ENCODE measurements at places on chromosomes 2 and 18.

DNA sequence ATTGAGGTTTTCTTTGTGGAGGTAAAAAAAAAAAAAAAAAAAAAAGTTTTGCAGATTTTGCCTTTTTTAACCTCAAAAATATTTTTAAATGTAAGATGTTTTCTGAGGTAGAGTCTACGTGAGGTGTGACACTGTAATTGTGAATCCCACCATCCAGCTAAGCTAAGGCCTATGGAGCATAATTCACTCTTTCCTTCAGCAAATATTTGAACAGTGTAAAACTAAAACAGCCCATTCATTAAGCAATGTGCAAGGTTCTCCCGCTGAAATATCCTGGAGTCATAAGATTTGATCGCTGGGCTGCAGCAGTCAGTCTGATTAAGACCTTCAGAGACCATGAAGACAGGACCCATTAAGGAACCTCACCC lies 105.1 kb downstream of the HNRNPLL start:
- DNase-seq: no peak

DNA sequence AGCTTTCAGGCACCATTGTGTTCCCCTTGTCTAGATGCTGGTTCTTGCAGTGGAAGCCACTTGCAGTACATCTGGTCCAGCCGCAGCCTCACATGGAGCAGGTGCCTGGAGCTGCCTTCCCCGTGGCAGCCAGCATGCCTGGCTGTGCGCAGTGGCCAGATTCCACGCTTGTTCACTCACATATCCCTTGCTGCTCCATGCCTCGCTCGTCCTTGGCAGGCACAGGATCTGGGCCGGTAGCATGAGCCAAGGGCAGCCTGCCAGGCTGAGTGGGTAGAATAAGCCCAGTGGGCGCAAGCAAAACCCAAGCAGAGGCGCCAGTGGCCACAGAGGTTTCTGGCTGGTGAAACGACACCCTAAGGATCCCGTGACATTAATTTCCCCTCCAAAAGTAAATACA lies 20.6 kb downstream of the TMX3 start:
- DNase-seq: peak; percentile 35

- no peak for DNase-seq
These were observed 74.0 kb upstream of the TEX51 start for GRCh38 chr2:126824663-126825062.

DNA sequence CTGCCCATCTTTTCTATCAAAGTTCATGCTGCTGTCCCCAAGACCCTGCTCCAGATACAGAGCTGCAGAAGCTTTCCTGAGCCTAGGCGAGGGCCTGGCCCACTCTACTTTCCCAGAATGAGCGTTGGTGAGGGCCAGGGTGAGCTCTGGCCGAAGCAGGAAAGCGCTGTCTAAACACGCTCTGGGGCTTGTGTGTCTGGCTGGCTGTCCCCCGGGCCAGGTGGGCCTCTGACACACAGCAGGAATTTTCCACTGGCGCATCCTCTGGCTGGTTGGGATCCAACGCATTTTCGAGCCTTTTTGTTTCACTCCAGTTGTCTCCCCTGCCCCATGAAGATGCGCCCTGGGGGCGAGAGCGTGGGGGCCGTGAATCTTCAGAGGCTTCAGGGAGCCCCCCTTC lies 17.8 kb upstream of the KCNK3 start:
- DNase-seq: no peak

DNA sequence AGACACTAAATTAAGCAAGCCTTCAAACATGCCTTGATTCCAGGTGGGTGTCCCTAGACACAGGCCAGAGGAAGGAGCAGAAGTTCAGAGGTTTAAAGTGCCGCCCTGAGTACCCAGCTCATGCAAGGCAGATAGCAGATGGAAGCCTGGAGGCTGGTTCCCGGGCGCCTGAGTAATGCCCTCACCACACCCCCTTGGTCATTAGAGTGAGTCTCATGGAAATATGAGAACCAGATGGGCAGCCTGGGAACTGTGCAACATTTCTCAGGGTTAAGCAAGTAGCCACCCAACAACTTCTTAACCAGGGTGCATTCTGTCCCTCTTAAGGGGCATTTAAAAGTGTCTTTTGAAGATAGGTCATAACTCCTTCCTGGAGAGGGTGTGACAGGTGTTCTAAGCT lies 44.1 kb downstream of the TGFA start:
- no peak for DNase-seq

DNA sequence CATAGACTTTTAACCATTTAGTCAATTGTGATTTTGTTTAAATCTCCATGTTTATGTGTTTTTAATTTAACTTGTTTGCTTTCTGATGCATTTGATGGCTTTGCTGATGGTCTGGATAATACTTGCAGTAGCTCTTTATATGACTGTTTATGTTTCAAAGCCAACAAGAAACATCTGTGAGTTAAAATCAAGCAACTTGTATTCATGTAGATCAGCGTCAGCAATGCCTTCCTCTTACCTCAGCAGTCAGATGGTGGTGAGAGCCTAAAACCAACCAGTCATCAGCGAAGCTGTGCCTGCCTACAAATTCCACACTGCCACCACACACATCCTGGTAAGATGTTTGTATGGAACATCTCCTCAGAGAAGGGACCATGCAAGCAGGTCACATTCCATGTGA lies 231.9 kb downstream of the PTGR3 start:
- no peak for DNase-seq

DNA sequence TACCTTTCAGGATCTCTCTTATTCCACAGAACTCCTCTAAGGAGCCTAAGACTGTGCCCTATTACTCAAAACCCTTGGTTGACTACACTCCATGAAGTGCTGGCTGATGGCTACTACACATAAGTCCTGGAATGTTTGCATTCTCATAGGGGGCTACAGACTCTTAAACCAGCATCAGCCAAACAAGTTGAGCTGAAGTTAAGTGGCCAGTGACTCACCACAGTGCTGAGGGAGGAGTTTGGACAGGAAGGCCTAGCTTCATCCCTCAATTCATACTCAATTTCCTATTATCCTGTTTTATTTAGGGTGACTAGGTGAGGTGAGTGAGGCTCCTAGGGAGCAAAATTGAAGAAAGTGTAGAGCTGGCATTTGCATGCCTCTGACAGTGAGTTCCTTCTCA lies 246.7 kb downstream of the SMAD2 start:
- DNase-seq: no peak

GRCh38 chr2:44529448-44529847 lies 167.7 kb downstream of the CAMKMT start:
- no peak for DNase-seq

DNA sequence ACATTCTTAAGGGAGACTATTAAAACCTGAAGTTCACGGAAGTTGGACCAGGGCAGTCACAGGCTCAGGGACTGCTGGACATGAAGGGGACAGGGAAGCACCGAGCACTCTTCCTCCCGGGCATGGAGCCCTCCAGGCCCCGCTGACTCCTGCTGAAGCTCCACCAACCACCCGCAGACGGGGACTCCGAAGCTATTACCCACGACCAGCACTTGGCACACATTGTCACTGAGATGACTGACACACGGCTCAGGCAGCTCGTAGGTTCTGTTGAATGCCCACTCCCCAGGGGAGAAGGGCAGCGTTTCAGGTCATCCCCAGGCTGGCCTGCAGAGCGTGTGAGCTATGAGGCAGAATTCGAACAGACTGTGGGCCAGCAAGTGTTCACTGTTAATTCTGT lies 234.8 kb downstream of the NDUFA10 start:
- DNase-seq: no peak

GRCh38 chr2:140502951-140503630 lies 1627.7 kb downstream of the LRP1B start:
- DNase-seq: no peak

DNA sequence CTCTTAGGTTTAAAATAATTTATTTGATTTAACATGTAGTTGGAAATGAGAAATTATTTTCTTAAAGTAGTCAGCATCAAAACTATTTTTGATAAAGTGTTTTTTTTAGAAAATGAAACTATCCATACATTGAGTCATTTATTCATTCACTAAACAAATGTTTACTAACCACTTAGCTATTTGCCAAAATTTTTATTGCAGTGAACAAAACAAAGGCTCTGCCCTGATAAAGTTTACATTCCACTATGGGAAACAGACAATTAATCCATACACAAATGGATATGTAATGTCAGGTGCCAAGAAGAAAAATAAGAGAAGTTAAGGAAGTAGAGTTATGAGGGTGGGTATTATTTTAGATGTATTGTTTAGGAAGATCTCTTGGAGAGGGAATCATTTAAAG lies 19.1 kb upstream of the CCDC178 start:
- DNase-seq: no peak

GRCh38 chr2:219155054-219155644 lies 5.5 kb downstream of the NHEJ1 start:
- peak; percentile 87 for DNase-seq

DNA sequence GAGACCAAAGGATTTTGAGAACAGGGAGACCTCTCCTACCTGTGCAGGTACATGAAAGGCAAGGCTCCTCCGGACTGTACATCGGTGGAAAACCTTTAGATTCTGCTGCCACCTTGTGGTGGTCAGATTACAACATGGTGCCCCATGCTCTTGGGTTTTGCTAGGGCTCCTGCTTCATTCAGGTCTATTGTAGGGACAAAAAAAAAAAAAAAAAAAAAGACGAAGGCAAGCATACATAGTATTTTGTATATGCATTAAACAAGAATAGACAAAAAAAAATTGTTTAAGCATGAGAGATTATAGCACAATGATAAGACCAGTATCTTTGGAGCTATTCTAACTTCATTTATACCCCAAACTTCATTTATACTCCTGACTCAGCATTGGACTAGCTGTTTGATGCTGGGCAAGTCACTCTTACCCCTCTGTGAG lies 27.4 kb upstream of the SPR start:
- peak; percentile 78 for DNase-seq

DNA sequence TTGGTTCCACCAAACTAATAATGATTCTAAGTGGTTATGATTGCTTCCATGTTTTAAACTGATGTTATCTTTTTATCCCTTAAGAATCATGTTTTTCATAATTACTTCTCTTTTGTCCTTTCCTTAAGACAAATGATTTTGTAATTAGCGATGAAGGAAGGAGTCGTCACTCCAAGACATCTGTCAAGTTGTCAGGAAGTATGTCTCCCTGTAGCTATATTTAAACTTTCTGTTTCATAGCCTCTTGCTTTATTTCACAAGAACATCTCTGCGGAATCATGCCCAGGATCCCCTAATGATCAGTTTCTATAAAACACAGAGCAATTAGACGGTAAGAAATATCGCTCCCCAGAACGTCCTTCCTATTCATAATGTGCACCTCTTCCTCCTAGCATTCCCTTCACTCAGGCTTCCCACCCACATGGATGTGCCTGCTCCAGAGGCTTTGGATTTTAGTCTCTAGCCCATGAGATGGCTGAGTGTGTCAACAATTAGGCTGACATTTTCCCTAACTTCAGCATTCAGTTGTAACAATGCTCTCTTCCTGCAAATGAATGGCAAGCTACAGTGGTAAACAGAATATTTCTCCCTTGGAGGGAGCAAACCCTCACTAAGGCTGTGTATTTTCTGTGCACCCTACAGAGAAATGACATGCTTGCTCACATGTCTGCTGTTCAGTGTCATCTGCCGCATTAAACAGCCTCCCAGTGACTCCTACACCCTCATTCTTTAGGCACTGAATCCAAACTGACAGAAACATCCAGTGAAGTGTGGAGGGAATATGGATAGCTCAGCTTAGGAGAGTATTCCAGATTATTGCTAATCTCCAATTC lies 879.6 kb upstream of the CELF4 start:
- no peak for DNase-seq

- DNase-seq: peak; percentile 25
These were observed 148.2 kb upstream of the GLI2 start for GRCh38 chr2:120587279-120587996.

DNA sequence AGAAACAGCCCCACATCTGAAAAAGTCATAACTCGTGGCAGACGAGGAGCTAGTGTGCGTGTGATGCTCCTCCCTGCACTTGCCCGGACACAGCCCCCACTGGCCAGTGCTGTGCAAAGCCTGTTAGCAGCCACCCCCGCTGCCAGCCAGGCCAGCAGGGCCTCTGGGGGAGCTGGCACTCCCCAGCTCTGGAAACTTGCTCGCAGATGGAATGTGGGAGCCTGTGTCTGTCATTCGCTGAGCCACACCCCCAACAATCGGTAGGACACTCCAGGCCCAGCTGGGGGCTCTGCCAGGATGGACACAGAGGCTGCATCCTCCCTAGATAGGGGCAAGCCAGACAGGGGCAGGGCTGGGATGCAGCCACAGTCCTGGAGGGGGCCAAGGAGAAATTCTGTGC lies 62.4 kb upstream of the ATG16L1 start:
- no peak for DNase-seq

DNA sequence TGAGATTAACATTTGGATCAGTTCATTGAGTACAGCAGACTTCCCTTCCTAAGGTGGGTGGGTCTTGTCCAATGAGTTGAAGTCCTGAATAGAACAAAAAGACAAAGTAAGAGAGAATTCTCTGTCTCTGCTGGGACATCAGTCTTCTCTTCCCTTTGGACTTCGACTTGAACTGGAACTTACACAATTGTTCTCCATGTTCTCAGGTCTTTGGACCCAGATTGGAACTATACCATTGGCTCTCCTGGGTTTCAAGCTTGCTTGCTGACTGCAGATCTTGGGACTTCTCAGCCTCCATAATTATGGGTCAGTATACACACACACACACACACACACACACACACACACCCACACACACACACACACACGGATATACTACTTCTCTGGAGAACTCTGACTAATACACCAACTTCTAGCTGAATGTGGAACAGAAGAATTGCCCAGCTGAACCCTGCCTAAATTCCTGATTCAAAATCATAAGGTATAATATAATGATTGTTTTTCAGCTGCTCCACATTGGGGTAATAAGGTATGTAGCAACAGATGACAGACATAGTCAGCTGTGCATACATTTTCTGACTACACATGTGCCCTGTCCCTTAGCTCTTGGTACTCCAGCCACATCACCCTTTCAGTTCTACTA lies 214.0 kb downstream of the TGIF1 start:
- no peak for DNase-seq

DNA sequence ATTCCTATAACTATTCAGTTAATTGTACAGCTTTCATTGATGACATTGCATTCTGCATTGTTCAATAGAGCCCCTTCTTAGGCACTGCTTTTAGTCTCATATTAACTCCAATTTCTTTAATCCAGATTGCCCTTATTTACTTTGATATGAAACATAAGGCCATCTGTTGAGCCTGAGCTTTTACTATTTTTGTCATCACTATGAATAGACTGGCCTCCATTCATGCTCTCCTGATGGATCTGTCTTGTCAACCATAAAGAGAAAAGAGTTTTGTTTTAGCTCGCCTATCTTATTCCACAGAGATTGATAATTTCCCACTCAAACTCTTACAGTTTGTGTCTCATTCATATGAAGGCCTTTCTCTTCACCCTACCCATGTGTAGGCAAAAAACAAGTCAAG lies 159.2 kb upstream of the DTNA start:
- no peak for DNase-seq

GRCh38 chr2:144935191-144935590 lies 415.3 kb upstream of the ZEB2 start:
- DNase-seq: no peak

- no peak for DNase-seq
These were observed 1.7 kb downstream of the FHL2 start for GRCh38 chr2:105397025-105397722.

DNA sequence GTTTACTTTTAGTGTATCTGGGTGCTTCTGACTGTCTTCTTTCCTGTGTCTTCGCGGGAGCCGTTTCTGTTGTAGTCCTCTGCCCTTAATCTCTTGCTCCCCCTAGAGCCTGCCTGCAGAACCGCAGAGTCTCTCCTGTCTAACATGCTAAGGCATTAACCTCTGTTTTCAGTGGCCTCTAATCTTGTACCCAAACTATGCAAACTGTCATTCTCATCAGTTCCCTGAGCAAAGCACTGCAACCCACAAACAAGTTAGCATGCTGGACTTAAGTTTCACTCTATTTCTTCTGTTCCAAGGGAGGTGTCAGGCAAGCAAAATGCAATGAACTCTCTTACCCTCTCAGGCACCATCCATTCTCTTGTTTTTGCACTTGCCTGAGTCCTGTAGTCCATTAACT lies 138.4 kb downstream of the OTX1 start:
- DNase-seq: no peak

All from midbrain (tissue), 1 donor.